ENCODE measurements at places on chromosomes 6 and 20.

DNA sequence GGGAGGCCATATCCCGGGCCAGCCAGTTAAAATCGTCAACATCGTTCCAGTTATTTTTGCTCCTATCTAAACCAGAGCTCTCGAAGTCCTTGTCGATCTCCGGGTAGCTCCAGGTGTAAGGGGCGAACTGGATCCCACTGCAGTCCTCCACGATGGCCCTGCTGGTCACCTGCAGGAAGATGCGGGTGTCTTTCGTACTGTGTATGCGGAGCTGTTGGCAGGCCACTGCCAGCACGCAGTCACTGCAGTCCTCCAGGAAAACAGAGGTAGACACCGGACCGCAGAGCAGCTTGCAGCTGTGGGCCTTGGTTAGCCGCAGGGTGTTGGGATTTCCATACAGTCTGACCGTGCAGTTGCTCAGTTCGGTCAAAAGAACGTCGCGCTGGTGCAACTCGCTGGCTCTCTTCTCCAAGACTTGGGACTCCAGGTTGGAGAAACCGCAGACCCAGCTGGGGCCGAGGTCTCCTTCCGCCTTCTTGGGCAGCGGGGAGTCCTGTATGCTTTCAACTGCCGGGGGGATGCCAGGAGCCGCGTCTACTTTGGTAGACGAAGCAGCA is 742 bp downstream of the TBCC start:
- peak; percentile 15 for DNase-seq

DNA sequence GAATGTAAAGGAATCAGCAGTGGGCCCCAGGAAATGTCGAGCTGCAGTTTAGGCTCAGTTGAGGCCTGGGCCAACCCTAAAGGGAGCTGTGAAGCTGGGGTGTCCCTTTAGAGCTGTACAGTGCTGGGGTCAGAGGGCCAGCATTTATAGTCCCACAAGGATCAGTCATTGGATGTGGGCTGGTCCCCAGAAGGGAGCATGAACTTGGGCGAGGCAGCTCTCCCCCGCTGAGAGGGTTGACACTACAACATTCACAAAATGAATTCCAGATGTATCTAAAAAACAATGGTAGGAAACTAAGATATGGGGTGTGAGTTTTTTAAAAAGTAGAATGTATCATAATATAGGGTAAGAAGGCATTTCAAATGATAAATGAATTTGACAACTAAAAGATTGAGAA is 29.7 kb upstream of the TMX4 start:
- no peak for DNase-seq

GRCh38 chr6:40398034-40398691 is 189.0 kb downstream of the LRFN2 start:
- no peak for DNase-seq

DNA sequence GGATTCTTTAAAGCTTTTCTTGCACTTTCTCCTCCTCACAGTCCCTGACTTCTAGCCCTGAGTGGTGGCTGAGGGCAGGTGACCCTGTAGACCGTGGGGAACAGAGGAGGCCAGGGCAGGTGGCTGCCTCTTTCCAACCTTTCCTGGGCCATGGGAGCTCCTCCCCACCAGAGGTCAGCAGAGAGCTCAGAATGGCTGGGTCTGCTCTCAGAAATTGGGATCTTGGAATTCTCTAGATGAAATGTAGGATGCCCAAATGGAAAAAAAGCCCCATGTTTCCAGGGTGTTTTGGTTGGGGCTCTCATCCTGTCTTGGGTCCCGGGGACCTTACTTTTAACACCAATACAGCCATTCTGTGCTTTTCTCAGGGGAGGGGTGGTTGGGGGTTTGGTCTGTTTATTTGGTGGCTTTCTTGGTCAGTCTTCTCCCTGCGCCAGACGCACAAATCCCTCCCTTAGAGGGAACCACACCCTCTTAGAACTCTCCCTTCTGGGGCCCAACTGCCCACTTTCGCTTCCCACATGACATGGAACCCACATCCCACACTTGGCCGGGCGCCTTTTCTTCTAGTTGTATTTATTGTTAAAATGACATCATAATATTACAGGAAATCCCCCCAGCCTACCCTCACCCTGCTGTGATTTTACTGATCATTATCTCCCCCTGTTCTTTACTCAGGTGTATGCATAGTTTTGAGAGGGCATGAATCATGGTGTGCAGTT is 17.9 kb downstream of the GNAS start:
- DNase-seq: no peak

GRCh38 chr6:40880906-40881305 is 158.1 kb downstream of the UNC5CL start:
- DNase-seq: no peak

DNA sequence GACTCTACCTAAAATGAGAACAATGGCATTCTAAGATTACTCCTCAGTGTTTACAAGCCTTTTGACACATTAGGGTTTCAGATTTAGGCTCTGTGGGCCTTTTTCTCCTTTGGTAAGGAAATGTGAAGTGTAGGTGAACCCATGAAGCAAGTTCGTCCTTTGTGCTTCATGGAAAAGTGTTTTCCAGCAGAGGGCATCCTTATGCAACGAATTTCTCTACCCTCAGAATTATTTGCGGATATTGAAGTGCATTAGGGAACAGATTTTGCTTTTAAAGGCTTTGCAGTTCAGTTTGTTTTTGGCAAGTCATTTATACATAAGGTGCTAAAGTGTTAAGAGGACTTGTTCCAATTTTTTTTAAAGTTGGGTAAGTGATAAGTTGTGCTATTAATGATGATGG is 55.7 kb upstream of the FERMT1 start:
- DNase-seq: no peak

GRCh38 chr6:55877283-55877682 is 1.9 kb upstream of the BMP5 start:
- DNase-seq: no peak

DNA sequence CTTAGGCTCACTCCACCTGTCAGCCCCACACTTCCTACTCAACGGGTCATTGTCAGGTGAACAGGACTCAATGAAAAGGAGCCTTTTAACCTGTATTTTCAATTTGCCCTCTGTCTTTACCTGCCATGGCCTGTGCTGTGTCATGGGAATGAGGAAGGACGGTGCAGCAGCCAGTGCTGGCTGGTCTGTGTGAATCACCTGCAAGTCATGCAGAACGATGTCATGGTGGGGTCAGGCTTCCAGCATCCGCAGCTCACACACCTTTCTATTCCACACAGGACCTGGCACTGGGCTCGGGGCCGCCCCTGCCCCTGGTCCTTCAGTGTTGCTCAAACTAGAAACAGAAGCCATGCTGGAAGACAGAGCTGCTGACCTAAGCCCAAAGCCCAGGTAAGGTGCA is 188.7 kb upstream of the GMDS start:
- DNase-seq: no peak

- DNase-seq: no peak
These were observed 71.8 kb downstream of the SAMD3 start for GRCh38 chr6:130150906-130151305.

DNA sequence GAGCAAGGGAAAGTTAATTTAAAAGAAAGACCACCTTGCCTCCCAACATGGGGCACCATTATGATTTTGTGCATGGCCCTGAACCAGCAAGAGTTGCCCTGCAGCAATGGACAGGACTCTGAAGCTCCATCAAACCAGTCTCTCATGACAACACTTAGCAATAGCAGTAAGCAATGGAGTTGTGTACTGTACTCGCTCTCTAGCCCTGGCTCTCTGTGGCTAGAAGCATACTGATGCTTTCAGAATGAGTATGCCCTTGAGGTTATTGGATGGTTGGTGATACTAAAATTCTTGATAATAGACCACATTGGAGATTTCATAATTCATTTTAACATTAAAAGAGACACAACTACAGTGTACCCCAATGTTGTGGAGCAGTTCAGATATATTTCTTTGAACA is 23.2 kb upstream of the LMBRD1 start:
- DNase-seq: no peak

GRCh38 chr6:139679516-139680179 is 305.2 kb upstream of the CITED2 start:
- no peak for DNase-seq

DNA sequence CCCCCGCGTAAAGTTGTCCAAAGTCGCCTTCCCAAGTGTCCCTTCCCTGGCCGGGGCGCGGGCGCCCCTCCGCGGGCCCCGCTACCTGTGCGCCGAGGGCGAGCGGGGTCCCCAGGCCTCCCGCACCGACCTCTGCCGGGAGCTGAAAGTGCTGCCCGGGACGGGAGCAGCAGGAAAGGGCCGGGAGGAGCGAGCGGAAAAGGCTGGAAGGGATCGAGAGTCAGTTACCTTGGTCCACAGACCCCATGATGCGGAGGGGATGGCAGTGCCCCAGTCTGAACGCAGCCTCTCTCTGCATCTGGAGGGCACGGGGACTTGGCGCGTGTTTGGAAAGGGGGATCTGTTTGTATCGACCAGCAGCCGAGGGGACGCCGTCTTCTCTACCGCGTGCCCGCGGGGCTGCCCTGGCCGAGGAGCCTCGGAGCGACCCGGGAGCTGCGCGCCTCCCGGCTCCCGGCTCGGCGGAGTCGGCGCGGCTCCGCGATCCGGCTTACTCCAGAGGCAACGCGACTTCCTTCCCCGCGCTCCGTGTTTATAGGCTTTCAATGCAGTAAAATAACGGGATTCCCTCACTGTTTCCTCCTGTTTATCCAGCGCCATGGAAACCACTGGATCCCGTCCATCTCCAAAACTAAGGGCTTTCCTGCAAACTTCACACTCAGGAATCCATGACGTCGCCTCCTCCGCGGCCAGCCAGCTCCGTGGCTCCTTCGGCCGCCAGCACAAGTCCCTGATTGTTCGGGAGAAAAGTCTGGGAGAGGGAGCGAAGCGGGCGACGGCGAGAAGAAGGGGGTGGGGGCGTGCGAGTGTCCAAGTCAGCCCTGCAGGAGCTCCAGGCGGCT is 20.0 kb upstream of the NFATC2 start:
- no peak for DNase-seq

GRCh38 chr6:45843848-45844521 is 171.7 kb downstream of the CLIC5 start:
- no peak for DNase-seq

GRCh38 chr20:34552569-34552968 is 5.9 kb upstream of the MAP1LC3A start:
- no peak for DNase-seq

DNA sequence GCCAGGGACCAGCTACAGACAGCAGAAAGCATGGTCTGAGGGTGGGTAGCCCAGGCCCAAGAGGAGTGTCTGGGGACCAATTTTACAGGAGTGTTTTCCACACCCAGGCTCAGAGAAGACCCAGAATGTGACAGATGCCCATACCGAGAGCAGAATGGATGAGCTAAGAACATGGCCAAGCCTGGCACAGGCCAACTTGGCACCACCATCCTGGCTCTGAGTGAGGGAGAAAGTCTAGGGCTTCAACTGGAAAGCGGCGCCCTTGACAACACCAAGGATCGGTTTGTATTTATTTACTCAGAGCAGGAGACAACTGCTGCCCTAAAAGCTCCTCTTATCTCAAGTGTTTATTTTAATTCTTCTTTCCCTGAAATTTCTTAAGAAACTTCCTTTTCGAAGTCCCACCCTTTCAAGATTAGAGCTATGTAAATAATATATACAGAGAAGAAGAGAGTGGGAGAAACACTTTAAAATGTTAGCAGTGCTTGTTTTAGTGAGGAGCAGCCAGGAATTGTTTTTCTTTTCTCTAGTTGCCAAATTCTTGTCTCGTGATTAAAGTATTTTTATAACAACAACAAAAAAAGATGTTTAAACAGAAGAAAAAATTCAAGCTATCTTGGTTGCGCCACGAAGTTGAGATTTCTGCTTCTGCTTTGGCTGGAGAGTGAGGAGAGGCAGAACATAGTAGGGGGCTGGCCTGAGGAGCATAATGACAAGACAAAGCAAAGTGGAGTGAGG is 16.2 kb downstream of the TNXB start:
- no peak for DNase-seq

GRCh38 chr6:111978532-111979149 is 75.3 kb upstream of the CCN6 start:
- DNase-seq: no peak

GRCh38 chr6:100296810-100297544 is 167.7 kb downstream of the SIM1 start:
- no peak for DNase-seq

GRCh38 chr20:23255716-23256385 is 94.7 kb upstream of the NXT1 start:
- DNase-seq: no peak

DNA sequence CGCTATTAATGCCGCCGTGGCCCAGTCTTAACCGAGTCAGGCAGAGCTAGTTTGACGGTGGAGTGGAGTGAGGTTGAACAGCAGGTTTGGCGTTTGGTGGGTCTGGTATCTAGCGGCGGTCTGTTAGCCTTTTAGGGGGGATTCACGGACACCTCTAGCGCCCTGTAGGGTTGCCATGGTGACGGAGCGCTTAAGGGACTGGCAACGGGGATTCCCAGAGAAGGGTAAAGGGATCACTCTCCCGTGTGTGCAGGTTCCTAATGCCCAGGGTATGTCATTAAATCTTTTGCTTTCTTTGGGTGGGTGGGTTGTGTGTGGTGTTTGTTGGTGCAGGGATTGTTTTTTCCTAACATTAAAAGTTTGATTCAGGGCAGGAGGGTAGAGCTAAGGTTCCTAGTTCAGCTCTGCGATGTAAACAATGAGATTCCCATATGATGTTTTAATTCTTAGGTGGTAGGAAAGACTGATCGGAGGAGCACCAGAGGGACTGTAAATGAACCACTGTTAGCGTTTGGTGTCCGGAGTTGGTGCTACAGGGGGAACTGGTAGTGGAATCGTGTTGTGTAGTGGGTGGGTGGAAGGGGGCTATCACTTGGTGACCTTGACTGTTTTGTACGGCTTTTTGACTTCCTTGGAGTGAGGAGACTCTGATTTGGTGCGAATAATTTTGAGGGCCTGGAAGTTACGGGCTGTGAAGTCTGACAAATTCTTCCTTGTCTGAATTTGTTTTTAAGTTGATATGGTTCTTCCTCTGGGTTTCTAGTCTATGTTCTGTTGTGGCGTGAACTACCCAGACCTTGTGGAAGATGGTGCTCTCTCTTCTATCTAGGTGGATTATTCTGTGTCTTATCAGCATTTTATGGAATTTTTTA is 5.0 kb downstream of the BRD2 start:
- DNase-seq: peak; percentile 40

- DNase-seq: no peak
These were observed 99.1 kb downstream of the TFAP2A start for GRCh38 chr6:10315658-10316372.

DNA sequence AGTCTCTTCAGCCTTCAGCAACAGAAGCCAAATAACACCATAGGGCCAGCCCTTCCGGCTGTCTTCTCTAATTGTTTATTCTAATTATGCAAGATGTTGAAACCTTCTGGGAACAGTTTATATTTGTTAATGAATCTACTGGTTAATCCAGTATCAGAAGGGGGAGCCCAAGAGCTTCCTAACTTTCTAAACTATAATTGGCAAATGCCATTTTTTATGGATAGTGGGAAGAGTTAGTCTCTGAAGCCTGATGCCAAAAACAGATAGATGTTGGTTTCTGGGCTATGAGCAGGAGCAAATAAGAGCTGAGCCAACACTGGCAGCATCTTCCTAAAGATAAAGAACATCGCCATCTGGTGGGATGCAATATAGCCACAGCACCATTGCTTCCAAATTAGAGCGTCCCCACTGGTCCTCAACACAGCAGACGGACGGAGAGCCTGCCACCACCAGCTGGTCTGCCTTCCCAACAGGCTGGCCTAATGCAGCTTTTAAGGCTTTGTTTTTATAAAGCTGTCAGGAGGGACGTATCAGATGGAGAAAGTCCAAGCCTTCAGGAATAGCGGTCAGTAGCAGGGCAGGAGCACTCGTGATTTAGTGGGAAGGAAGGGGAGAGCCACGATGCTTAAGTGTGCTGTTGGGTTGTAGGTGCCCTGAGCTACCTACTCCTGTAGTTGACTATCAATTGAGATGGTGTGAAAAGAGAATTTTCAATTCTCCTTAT is 118.8 kb downstream of the RALGAPA2 start:
- no peak for DNase-seq

Data from stimulated activated CD8-positive, alpha-beta memory T cell treated with anti-CD3 and anti-CD28 coated beads, Interleukin-12 subunit alpha, Interleukin-12 subunit beta, amount 100 ng/mL, for 4 hours (primary cell).